H7 (cell line): ENCODE measurements at places on chromosomes 6 and 20. TPM values are rescaled to one million over a fixed set of nuclear protein-coding genes. Genes with fewer than 3 reads are reported as not detected.

GRCh38 chr6:36851149-36851614 is 11.9 kb upstream of the CPNE5 start:
- peak; percentile 65 for DNase-seq

DNA sequence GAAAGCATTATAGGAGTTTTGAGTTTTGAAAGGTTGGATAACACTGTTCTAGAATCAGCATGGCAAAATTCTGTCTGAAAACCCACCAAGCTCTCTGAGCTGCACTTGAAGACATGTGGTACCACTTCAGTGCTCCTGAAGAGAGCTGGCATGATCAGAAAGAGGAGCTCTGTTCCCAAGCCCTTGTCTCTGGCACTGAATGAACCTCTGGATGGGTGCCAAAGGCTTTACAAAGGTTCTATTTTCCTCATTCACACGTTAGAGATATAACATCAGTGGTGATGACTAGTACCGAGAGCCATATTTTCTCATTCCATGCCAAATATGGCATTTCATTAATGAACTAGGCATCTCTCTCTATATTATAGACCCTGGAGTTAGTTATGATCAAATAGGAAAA is 301.8 kb upstream of the ID4 start:
- DNase-seq: no peak

DNA sequence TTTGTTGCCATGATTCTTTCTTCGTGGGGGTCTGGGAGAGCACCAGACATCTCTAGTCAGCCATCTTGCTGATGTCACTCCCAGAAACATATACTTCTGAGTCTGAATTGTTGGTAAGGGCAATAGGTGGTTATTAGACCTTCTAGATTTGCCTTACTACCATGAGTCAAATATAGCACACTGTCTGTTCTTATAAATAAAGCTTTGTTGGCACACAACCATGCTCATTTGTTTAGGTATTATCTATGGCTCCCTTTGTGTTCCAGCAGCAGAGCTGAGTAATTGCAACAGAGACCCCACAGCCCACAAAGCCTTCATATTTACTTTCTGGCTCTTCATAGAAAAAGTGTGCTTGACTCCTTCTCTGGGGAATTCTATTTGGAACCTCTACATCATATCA is 62.9 kb downstream of the CDH26 start:
- DNase-seq: no peak

DNA sequence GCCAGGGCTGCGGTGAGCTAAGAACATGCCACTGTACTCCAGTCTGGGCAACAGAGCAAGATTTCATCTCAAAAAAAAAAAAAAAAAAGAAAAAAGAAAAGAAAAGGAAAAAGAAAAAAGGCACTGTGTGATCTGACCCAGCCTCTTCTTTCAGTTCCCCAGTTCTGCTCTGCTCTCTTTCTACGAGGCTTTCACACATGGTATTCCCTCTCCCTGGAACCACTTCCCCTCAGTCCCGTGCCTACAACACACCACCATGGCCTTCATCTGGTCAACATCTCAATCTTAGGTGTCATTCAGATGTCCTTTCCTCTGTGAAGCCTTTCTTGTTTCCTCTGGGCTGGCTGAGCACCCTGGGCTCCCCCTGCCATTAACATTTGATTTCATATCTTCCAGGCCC is 2.3 kb upstream of the DSN1 start:
- no peak for DNase-seq

Gene PLEKHG1
- 0.44 and 0.45 TPM in 2 replicates for total RNA-seq

Gene ERMARD
- total RNA-seq: 13.4 and 22.9 TPM in 2 replicates

- no peak for DNase-seq
These were observed 96.0 kb downstream of the RNASET2 start for GRCh38 chr6:166860392-166860791.

DNA sequence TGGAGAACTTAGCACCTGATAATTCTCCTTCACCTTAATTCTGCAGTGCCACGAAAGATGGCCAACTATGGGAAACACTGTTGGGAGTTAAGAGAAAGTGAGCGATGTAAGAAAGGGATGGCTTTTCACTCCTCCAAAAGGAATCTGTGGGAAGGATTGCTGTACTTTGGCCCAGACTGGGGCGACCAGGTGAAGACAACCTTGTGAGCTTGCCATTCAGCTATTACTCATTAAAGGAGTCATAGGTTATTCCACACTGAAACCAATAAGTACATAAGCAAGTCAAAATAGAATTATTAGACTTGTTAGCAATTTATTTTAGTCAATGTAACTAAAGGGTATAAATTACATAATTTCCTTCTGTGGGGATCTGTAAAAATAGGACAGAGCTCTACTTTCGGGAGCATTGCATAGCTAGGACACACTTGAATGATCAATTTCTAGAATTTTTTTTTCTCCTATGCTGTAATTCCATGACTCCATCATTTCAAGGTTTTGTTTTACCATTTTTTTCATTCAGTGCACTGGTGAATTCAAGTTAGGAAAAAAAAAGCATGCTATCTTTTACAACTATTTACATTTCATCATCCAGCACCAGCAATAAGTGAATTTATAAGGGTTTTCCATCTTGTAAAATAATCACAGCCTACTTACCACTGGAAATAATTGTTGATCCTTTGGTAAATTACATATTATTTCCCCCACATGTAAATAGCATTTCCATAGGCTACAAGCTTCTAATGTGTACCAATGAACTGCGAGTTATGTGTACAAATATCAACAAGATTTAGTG is 231.7 kb downstream of the SIM1 start:
- no peak for DNase-seq

- no peak for DNase-seq
These were observed 104.0 kb downstream of the COL12A1 start for GRCh38 chr6:75101896-75102295.

GRCh38 chr6:43769526-43770371 is at the start of gene VEGFA:
VEGFA (plus strand) TSS chr6:43770211.
- DNase-seq: peak; percentile 99

Gene ADGRF1
- not detected in 2 replicates for total RNA-seq

Gene PPDPF
- 79.7 and 94.2 TPM in 2 replicates for total RNA-seq

- DNase-seq: no peak
These were observed 377.5 kb upstream of the IRAK1BP1 start for GRCh38 chr6:78489874-78490273.

DNA sequence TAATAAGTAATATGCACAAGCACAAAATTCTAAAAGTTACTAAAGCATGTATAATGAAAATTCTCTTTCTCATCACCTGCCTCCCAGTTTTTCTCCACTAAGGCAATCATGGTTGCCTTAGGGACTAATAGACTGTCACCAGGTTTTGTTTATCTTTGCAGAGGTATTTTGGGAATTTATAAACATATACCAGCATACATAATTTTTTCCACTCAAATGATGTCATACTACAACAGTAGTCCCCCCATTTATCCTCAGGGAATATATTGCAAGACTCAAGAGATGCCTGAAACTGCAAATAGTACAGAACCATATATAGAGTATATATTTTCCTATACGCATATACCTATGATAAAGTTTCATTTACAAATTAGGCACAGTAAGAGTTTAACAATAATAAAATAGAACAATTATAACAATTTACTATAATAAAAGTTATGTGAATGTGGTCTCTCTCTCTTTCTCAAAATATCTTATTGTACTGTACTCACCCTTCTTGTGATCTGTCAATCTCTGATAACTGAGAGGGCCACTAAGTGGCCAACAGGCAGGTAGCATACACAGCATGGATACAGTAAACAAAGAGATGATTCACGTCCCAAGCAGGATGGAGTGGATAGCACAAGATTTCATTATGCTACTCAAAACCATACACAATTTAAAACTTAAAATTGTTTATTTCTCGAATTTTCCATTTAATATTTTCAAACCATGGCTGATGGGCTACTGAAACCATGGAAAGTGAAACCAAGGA is 19.7 kb downstream of the RBL1 start:
- no peak for DNase-seq

Gene CPNE1
- total RNA-seq: 108 and 126 TPM in 2 replicates

Gene SNRPB2
- 76.8 and 83.2 TPM in 2 replicates for total RNA-seq

Gene RHAG
- 0.07 TPM in 1 of 2 replicates, not detected in the other for total RNA-seq

Gene HLA-DRB5
- total RNA-seq: 0.21 TPM in 1 of 2 replicates, not detected in the other

GRCh38 chr6:25794784-25795183 is 37.1 kb downstream of the SLC17A1 start:
- no peak for DNase-seq

Gene PNLDC1
- total RNA-seq: not detected in 2 replicates
